Esophagus muscularis mucosa (tissue), 4 donors: ENCODE measurements at places on chromosomes 2 and 18. TPM values are rescaled to one million over a fixed set of nuclear protein-coding genes. Genes with fewer than 3 reads are reported as not detected.

DNA sequence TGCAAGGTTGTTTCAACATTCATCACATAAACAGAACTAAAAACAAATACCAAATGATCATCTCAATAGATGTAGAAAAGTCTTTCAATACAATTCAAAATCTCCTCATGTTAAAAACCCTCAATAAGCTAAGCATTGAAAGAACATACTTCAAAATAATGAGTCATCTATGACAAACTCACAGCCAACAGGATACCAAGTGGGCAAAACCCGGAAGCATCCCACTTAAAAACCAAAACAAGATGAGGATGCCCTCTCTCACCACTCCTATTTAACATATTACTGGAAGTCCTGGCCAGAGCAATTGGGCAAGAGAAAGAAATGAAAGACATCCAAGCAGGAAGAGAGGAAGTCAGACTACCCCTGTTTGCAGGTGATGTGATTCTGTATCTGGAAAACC is 992.2 kb upstream of the PIK3C3 start:
- H3K27me3 ChIP-seq: no peaks in the 10 kb centered on the region
- no peak overlapping the region for H3K27ac ChIP-seq
- H3K4me3 ChIP-seq: no peak overlapping the region
- DNase-seq: no peak
- H3K4me1 ChIP-seq: no peaks in the 10 kb centered on the region

- no peaks in the 10 kb centered on the region for H3K36me3 ChIP-seq
- H3K27me3 ChIP-seq: no peaks in the 10 kb centered on the region
- peak; percentile 91 for DNase-seq
- H3K4me1 ChIP-seq: no peaks in the 10 kb centered on the region
These were observed 65.2 kb upstream of the MGAT4A start for GRCh38 chr2:98795891-98796676.

DNA sequence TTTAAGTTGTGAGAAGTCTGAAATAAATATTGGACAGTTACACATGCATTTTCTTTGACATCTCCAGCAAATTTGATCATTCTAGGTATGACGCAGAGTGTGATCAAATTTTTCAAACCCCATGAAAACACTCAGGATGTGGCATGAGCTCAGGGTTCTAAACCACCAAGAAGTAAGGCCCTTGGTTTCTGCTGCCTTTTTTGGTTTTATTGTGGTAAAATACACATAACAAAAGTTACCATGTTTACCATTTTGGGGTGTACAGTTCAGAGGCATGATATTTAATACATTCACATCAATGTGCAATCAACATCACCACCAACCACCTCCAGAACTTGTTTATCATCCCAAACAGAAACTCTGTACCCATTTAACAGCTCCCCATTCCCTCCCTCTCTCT is 64.3 kb upstream of the TTN start:
- no peak for DNase-seq
- H3K27me3 ChIP-seq: no peaks in the 10 kb centered on the region
- H3K36me3 ChIP-seq: no peaks in the 10 kb centered on the region
- no peak overlapping the region for H3K4me3 ChIP-seq
- H3K27ac ChIP-seq: no peak overlapping the region
- H3K4me1 ChIP-seq: no peaks in the 10 kb centered on the region

GRCh38 chr2:182069908-182070307 is 84.3 kb downstream of the PPP1R1C start:
- no peak overlapping the region for H3K4me3 ChIP-seq
- no peak for DNase-seq
- H3K27me3 ChIP-seq: no peaks in the 10 kb centered on the region
- no peaks in the 10 kb centered on the region for H3K4me1 ChIP-seq
- H3K36me3 ChIP-seq: no peaks in the 10 kb centered on the region
- H3K27ac ChIP-seq: no peak overlapping the region

DNA sequence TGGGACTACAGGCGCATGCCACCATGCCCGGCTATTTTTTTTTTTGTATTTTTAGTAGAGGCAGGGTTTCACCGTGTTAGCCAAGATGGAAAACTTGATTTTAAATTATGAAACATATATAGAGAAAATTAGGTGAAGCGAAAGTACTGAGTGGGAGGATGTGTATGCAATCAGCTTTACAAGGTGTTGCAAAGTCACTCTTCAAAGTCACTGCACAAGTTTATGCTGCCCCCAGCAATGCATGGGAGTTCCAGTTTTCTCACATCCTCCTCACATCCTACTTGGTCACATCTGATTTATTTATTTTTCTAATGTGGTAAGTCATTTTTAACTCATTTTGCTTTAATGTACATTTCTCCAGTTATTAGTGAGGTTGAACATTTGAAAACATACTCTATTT is 49.2 kb upstream of the CHN1 start:
- peaks cover 3% of the 10 kb centered on the region for H3K36me3 ChIP-seq
- H3K27me3 ChIP-seq: no peaks in the 10 kb centered on the region
- H3K4me3 ChIP-seq: no peak overlapping the region
- H3K27ac ChIP-seq: no peak overlapping the region

- H3K27me3 ChIP-seq: no peaks in the 10 kb centered on the region
- no peak overlapping the region for H3K4me3 ChIP-seq
- no peaks in the 10 kb centered on the region for H3K4me1 ChIP-seq
- no peak overlapping the region for H3K27ac ChIP-seq
- no peak for DNase-seq
These were observed 19.2 kb upstream of the ASXL2 start for GRCh38 chr2:25897506-25897905.

The TCF7L1 gene
- total RNA-seq: 11.6 TPM

The LRP2 gene
- not detected for total RNA-seq
